AG20443 (cell line): ENCODE measurements at places on chromosomes 12 and 14.

GRCh38 chr12:32395026-32395425 is 4.3 kb upstream of the FGD4 start:
- DNase-seq, result no peak

DNA sequence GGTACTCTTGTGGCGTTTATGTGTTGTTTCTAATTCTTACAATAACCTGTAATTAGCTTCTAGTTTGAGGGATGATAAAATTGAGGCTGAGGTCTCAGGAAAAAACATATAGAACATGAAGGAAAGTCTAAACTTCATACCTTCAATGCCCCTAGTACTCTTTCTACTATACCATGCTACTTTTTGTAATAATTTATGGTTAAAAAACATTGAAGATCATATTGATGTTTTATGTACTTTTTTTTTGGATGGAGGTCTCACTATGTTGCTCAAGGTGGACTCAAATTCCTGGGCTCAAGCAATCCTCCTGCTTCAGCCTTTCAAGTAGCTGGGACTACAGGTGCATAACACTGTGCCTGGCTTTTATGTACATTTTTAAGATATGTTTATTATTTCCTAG is 13.8 kb downstream of the G2E3 start:
- no peak for DNase-seq

DNA sequence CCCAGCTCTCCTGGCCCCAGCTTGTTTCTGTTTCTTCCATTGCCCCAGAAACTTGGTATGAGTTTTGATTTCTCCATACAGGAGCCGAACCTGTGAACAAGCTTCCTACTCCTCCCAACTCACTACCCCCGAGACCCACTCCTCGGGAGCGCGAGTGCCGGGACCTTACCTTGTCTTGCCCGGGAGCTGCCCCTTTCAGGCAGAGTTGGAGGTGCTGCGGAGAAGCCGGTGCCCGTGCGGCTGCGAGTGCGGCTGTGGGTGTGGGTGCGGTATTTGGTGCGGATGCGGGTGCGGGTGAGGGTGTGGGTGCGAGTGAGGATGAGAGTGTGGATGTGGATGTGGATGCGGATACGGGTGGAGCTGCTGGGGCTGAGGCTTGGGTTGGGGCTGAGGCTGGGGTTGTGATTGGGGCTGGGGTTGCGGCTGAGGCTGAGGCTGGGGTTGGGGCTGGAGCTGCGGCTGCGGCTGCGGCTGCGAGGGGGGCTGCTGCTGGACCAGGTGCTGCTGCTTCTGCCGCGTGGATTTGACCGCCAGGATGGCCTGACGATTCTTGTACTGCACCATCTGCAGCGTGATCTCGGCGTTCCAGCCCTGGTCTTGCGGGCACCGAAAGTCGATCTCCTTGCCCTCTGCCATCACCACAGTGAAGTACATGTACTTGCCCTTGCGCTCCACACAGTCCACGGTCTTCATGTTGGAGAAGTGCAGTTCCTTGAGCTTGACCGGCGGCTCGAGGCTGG is 1.1 kb downstream of the PHLDA1 start:
- peak; percentile 29 for DNase-seq

GRCh38 chr12:54879579-54879978 is 25.3 kb downstream of the MUCL1 start:
- DNase-seq, result no peak

- peak; percentile 86 for DNase-seq
Observed at GRCh38 chr14:100438678-100439592, 115.8 kb downstream of the SLC25A47 start.
